NCI-H1105 (cell line): ENCODE measurements at places on chromosomes 3 and 15.
A peak's percentile ranks its signal among the peaks of the same experiment; 100 is the strongest.

DNA sequence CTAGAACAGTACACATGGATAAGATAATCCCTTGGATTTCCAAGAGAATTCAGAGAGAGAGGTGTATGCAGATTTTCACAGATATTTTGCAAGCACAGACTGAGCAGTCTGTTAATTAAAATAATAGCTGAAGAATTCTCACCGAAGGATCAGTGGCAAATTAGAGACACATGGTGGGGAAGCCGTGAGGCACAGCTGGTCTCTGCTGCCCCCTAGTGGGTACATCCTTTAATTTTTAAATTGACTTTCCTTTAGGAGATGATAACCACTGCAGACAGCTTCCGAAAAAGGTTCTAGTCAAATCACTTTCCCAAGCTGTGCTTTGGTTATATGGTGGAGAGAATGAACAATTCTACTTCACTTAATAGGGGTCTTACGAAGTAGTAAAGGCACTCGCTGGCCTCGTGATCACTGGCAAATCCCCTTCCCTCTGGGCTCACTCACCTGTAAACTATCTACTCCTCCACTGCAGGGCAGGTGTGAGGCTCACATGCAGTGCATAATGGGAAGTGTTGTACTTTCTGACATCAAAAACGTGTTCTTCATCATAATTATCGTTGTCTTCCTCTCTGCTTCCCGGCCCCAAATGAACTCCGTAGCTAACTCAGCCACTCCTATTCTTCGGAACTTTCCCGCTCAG, 19.5 kb downstream of the MESD start:
- peak; percentile 33 for DNase-seq

GRCh38 chr3:104696470-104696869, 670.2 kb upstream of the ALCAM start:
- DNase-seq = no peak

DNA sequence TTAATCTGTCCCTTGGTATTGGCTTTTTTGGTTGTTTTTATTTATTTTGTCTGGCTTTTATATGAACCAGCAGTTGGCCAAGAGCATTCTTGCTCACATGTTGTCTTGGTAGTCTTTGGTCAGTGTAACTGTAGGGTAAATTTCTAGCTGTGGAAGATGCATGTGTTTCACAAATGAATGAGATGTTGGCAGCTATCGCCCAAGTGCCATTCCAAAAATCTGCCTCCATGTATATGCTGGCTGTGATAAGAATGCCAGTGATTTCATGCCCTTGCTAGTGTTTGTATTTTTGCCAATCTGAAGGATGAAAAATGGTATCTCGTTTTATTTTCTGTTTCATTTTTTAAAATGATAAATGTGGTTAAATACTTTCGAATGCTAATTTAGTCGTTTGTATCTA, 50.1 kb downstream of the TLNRD1 start:
- DNase-seq = no peak

GRCh38 chr3:142866841-142867631, 21.8 kb downstream of the PCOLCE2 start:
- DNase-seq = peak; percentile 60

- no peak for DNase-seq
Measured at GRCh38 chr3:71131375-71132314, 451.9 kb downstream of the FOXP1 start.

DNA sequence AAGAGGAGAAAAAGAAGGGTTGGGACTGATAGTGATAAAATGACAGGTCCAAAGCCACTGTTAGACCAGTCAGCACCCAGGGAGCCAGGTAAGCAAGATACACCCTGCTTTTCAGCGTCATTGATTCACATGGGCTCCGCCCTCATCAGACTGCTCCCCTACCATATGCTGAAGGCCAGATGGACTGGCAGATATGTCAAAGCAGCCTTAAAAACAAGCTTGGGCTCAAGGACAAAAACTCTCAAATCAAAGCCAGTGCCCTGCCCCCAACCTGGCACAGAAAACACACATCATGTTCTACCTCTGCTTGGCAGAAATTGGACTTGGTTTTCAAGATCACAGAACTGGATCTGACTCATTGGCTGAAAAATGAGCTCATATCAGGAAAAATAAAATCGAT, 33.4 kb downstream of the SH3BP5 start:
- no peak for DNase-seq

GRCh38 chr3:26015752-26016151, 225.9 kb downstream of the OXSM start:
- DNase-seq = no peak

DNA sequence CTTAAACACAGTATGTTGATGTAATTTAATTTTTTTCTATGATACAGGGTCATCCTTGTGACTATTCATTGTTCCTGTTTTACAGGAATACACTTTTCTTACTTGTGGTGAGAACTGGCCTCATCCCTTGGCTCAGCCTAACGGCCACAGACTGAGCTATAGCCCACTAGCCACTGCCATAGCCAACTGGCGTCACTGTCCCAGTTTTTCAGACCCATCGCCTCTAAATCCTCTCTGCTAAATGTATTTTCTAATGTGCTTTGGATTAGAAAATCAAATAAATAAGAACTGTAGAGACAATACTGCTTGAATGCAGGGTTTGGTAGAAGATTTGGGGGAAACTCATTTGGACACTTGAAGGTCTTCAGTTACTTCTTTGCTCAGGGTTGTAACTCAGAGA, 113.1 kb downstream of the TIGIT start:
- no peak for DNase-seq

DNA sequence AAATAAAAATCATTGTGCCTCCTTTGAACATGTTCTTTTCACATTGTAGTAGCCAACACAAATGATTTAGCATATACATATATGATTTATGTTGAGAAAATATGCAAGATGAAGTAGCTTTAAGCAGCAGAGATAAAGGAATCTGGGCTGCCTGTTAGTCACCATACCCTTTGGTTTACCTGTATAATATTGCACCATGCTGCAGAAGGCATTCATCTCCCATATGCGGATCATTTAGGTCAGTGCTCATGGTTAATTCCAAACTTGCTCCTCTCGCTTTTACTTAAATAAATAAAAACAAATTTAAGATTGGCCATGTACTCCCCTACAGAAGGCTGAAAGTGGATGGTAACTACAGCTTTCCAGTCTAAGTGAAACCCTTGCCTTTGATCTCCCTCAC, 86.7 kb upstream of the TBL1XR1 start:
- DNase-seq = no peak

DNA sequence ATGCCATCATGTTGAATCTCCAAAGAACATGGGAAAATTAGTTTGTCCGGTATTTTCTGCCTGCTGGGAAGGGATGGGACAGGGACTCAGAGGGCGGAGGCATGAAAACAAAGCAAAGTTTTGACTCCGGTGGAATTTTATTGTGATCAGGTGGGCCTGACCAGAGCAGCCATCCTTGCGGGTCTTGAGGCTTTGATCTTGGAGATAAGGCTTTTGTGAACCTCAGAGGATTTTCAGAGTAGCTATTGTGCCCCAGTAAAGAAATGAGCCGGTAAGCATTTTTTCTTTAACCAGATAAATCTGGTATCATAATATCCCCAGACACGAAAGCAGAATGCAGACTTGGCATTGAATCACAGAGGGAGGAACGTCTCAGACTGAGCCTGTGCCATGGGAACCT, 99.4 kb upstream of the TNIK start:
- no peak for DNase-seq

GRCh38 chr3:170553788-170554757, 31.8 kb downstream of the SLC7A14 start:
- DNase-seq = no peak

DNA sequence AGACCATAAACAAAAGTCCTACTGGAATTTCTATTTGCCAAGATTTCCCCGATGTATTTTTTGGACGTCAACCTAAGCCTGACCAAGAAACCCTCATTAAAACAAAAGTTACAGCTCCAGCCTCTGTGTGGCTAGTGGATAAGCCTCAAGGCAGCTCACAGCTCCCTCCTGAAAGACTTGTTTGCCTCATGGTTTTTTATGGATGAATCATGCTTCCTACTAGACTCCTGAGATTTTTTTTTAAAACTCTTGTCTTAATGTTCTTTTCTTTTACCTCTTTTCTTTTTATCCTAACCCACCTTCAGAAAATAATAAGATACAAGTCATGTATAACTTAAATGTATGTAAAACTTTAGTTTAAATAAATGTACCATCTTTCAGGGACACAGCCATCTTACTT, 52.4 kb downstream of the SUCNR1 start:
- DNase-seq = no peak

- no peak for DNase-seq
Measured at GRCh38 chr3:1531981-1532380, 439.2 kb downstream of the CNTN6 start.
